ENCODE measurements at places on chromosomes 6 and 20. TPM values are rescaled to one million over a fixed set of nuclear protein-coding genes. Genes with fewer than 3 reads are reported as not detected.

The ZC3H12D gene
- total RNA-seq: 3.5 TPM

The KIF25 gene
- total RNA-seq: 0.82 TPM

The MRPL14 gene
- total RNA-seq: 48.1 TPM

The MICB gene
- total RNA-seq: 1.3 TPM

The CNKSR3 gene
- total RNA-seq: 8.7 TPM

The TPBG gene
- total RNA-seq: 21.0 TPM

The RNF39 gene
- 9.0 TPM for total RNA-seq

- no peak for DNase-seq
These were observed 65.2 kb upstream of the ANKEF1 start for GRCh38 chr20:9969626-9970025.

GRCh38 chr6:52317841-52318581 lies 33.5 kb upstream of the MCM3 start:
- no peak for DNase-seq

DNA sequence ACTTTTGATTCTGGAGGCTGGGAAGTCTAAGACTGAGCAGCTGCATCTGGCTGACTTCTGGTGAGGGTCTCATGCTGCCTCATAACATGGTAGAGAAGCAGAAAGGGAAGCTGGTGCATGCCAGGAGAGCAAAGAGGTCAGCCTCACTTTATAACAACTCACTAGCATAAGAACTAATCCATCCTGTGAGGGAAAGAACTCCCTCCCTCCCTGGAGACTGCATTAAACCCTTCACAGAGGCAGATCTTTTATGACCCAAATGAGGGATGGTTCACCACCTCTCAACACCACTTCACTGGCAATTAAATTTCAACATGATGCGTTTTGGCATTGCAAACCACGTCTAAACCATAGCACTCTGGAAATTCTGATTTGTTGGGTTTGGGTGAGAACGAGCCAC lies 33.9 kb downstream of the STXBP5 start:
- DNase-seq: no peak

GRCh38 chr20:31605902-31606803 lies 1.1 kb downstream of the ID1 start:
- peak; percentile 14 for DNase-seq

- no peak for DNase-seq
These were observed 16.7 kb upstream of the LMBRD1 start for GRCh38 chr6:69813508-69813907.

GRCh38 chr6:85537055-85537494 lies 56.6 kb downstream of the SNX14 start:
- DNase-seq: no peak

GRCh38 chr20:13142143-13142542 lies 78.9 kb upstream of the ISM1 start:
- no peak for DNase-seq

GRCh38 chr6:12114055-12114503 lies 102.0 kb downstream of the HIVEP1 start:
- no peak for DNase-seq

GRCh38 chr6:7003041-7003440 lies 104.7 kb upstream of the RREB1 start:
- DNase-seq: no peak

DNA sequence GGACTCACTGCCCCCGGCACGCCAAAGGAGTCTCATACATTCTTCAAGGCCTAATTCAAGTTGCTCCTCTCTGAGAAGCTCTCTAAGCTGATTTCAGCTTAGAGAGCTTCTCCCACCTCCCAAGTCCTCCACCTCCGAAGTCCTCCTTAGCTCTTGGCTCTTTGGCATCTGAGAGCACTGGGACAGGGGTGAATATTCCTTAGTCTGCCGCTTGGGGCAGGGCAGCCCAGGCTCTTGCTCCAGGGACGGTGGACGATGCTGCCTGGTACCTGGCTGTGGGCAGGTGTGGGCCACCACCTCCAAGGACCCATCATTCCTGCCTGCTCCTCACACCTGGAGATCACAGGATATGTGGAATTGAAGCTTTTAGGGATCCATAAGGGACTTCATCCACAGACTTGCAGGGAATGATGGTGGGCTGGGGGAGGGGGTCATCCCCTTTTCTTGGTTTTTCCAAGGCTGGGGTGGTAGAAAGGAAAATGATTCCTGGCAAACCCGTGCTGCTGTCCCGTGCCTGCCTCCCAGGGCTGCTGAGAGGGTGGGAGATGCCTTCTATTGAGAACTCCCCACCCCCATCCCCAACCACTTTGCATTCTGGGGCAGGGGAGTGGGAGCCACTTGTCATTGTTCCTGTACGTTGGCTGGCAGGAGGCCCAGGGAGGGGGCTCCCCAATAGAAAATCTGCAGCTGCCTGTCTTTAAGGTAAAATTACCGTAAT lies 57.4 kb downstream of the ARHGAP40 start:
- DNase-seq: no peak

DNA sequence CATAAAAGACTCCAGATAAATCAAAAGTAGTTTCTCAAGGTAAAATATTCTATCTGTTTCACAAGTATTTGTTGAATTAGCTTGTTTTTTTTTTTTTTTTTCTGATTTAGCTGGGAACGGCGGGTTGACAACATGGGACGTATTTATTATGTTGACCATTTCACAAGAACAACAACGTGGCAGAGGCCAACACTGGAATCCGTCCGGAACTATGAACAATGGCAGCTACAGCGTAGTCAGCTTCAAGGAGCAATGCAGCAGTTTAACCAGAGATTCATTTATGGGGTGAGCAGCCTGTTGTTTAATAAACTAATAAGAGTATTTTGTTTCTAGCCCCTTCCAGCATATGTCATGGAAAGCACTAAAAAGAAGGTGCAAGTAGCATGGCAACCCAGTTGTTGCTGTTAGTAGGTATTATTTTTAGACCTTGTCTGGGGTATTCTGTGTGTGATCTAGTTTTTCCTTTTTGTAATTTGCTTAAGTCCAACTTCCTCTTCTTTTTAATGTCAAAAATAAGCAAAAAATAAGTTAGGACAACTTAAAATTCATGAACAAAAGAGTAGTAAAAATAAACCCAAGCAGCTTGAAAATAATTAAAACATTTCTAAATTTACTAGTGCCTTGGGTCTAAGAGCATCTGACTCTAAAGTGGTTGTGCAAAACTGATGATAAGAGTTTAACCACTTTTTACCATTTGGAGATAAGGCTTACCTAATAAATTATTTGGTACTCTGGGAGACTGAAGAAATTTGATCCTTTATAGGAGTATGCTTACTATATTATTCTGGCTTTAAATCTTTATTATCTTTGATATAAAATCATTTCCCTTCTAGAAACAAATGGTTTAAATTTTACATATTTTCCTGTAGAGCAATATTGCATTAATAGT lies 70.8 kb upstream of the DYNLRB1 start:
- DNase-seq: no peak

- DNase-seq: peak; percentile 56
These were observed 103.2 kb upstream of the DUSP22 start for GRCh38 chr6:188821-189655.

DNA sequence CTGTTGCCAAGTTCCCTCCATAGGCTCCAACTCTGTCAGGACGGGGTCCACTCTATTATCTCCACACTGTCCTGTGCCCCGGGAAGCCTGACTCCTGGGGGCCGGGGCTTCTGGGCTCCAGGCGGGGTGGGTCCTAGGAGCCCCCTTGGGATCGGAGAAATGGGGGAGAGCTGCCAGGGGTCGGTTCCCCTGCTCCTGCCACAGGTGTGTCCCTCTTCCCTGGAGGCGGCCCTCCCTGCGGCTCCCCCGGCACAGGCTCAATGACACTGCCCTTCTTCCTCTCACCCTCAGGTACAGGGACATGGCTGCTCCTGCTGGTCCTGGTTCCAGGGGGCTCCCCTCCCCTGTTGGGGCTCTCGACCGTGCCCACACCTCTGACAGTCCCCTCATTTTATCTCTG lies 110.0 kb downstream of the DHX35 start:
- no peak for DNase-seq

- peak; percentile 48 for DNase-seq
These were observed 90.7 kb upstream of the ARID1B start for GRCh38 chr6:156686301-156686994.

Data from prostate gland (tissue), 2 donors.